Posterior cingulate gyrus (tissue), 11 donors: ENCODE measurements at places on chromosomes 12 and 14.

GRCh38 chr12:107551434-107551833, 134.2 kb upstream of the PWP1 start:
- no peak for DNase-seq

- DNase-seq: no peak
Measured at GRCh38 chr12:32828120-32828519, 68.5 kb downstream of the PKP2 start.

- DNase-seq: no peak
Measured at GRCh38 chr14:98606041-98606640, 665.9 kb downstream of the BCL11B start.

GRCh38 chr12:45435945-45436710, 220.2 kb downstream of the ANO6 start:
- DNase-seq: no peak

DNA sequence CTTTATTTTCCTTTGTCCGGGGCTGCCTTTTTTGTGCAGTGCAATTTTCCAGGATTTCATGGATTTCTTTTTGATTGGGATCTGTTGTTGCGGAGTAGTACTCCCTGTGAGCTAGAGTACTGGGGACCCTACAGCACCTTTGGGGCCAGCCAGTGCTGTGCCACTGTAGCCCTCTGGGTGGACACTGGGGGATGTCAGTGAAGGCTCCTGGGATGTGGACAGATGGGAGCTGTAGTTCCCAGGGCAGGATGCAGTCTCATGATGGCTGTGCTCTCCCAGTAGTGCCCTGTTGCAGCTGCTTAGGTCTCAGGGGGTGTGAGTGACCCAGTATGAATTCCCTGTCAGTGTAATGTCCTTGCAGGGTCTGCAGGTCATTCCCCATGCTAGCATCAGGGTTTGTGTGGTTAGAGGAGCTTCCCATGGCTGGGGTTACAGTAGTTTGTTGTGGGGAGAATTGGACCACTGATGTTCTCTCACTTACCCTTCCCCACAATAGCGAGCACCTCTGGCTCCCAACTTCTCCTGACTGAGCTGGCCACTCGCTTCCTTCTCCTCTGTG, 72.2 kb downstream of the BRMS1L start:
- DNase-seq: no peak

DNA sequence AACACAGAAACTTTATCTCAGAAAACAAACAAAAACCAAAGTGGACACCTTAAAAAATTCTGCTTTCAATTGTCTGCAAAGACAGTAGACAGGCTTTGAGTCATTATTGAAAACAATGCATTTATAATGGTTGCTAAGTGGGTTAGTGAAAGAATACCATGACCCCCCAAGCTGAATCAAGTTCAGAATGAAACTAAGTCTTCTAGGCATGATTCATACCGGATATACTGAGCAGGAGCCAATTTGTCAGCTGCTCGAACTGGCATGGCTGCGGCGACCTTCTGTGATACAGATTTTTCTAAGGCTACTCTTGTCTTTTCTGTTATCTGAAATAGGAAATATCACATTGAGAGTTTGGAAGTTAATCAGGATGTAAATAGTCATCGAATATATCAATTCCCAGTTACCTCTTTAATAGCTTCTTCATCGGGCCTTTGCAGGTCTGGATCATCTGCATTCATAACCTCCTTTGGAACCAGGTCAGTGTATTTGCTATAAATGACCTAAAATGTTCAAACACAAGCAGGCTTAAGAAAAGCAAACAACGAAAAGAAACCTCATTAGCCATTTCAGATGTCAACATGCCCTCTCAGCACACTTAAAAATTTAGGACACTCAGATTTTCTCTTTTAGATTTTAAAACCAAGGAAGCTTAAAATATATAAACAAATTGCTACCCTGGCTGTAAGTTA, 22.3 kb downstream of the SNW1 start:
- no peak for DNase-seq

GRCh38 chr12:75890660-75891059, 140.9 kb downstream of the PHLDA1 start:
- no peak for DNase-seq

- no peak for DNase-seq
Measured at GRCh38 chr14:24425704-24426103, 3.8 kb downstream of the CBLN3 start.

- no peak for DNase-seq
Measured at GRCh38 chr12:56126732-56127239, 1.3 kb upstream of the ESYT1 start.

- no peak for DNase-seq
Measured at GRCh38 chr12:19131025-19131444, 1.5 kb downstream of the PLEKHA5 start.

DNA sequence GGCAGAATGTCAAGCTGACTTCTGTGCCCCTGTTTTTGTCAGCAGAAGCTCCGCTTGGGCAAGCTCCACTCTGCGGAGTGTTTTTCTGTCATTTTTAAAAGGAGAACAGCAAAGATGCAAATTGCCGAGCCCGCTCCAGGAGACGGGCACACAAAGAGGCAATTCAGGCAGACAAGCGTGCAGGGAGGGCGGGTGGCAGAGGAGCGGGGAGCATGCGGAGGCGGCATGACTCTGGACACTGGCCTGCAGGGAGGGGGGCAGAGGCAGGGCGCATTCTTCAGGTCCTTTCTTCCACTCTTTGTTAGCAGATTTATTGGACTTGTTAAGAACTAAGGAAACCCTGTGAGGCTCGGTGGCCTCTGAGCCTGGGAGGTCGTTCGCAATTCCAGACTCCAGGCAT, 187.3 kb upstream of the RMST start:
- peak; percentile 73 for DNase-seq

DNA sequence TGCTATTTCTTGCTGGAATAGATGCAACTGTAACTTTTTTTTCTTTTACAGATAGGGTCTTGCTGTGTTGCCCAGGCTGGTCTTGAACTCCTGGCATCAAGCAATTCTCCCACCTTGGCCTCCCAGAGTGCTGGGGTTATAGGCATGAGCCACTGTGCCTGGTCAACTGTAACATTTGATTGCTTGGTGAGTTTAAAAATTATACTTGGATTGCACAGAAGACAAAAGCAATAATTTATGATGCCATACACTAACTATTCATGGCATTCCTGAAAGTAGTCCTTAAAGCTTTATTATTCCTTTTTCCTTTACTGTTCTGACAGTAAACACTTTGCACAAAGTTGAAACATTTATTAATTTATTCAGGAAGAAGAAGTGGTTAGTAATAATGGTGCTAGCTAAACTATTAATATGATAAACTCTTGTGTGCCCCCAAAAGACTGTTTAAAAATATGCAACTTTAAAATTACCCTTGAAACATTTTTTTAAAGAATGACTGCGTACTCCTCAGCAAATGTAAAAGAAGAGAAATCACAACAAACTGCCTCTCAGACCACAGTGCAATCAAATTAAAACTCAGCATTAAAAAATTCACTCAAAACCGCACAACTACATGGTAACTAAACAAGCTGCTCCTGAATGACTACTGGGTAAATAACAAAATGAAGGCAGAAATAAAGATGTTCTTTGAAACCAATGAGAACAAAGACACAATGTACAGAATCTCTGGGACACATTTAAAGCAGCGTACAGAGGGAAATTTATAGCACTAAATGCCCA, 8.3 kb downstream of the PTPRB start:
- DNase-seq: no peak

DNA sequence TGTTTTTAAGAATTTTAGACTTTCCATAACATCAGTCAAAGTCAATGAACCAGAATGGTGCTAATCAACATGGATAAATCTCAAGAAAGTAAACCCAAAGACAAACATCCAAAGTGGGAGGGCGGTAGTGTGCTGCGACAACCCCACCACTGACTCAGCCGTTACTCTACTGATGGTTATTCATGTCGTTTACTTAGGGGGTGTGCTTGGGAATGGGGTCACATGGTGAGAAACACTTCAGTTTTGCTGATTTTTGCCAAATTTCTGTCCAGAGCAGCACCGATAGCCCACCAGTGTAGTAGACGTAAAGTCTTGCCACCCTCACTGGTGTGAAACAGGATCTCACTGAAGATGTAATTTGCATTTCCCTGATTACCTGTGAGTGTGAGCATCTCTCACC, 99.9 kb downstream of the ADGRD1 start:
- no peak for DNase-seq

DNA sequence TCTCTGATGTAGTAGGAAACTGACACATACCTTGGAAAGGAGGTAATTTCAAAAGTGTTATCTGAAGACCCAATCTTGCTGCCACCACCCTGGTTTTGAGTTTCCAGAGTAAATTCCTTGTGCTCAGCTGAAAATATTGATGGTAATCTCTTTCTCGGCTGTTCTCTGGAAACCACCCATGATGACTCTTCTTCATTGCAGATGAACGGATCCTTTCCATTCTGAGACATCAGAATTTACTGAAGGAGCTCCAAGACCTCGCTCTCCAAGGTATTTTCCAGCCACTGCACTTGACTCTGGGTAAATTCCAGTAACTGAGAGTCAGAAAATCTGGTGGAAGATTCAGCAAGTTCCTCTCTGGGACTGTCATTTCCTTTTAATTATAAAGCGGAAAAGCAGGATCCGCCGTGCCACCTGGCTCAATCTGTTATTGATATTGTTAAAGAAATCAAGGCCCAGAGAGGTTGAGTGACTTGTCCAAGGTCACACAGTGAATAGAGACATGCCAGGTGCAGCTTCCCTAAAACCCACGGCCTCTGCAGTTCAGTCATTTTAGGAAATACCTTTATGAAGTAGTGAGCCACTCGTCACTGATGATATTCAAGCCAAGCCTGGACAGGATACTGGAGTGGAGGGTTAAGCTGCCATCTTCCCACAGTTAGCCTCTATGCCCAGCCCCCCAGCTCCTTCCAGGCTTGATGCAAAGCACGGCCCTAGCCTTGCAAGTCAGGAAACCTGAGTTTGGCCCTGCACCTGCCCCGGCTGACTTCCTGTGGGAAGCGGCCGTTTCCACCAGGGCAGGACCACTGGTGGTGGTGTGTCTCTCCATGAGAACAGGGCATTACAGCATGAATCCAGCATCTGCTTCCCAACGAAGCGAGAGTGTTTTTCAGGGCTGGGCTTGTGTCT, 4.7 kb downstream of the CHGA start:
- no peak for DNase-seq

DNA sequence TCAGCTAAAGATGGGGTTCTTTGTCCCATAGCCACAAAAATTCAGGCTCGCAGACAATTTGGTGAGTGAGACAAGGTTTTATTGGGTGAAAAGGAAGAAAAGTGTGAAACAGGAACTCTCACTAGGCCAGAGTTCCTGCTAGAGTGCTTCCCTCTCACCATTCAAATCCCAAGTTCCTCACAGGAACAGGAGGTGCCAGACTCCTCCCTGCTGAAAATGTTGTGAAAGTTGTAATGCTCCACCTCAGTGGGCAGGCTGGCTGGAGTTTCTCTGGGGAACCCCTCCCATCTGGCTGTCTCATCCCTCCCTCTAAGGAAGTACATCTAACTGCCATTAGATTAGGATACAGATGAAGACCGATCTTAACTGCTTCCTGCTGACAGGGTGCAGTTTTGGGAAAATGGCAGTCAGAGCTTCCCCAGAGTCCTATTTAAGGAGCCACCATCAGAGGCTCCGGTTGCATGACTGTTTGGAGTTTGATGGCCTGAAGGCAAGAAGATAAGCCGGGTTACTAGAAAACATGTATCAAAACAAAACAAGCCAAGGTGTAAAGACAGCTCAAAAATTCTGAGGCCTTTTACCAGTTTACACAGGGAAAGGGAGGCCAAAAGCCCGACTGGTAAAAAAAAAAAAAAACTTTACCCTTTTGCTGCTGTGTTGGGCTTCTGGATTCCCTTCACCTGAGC, 127.6 kb downstream of the FSCB start:
- no peak for DNase-seq

- no peak for DNase-seq
Measured at GRCh38 chr14:85172290-85172689, 357.7 kb upstream of the FLRT2 start.

- no peak for DNase-seq
Measured at GRCh38 chr14:94407906-94408305, 19.5 kb upstream of the SERPINA1 start.

DNA sequence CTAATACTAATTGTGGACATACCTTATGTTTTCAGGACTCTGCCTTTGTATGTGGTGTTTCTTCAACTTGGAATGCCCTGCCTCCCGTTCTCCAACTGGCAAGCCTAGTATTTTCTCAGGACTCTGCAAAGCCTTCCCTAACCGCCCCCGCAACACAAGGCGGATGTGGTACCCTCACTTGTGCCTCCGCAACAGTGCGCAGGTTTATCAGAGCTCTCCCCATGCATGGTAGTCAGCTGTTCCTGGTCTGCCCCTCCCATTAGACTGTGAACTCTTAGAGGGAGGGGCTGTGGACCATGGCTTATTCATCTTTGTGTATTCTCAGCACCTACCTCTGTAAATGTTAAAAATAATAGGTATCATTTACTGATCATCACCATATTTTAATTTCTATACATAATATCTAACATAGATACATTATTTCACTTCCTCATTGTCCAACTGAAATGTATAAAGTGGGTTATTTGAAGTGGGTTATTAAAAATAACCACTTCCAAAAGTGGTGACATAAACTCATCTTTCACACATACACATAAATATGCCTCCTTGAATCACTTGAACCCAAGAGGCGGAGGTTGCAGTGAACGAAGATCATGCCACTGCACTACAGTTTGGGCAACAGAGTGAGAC, 9.0 kb downstream of the LPAR5 start:
- DNase-seq: no peak
